Neuronal stem cell (in vitro differentiated cells): ENCODE measurements at places on chromosomes 5 and 9.

- DNase-seq, result peak; percentile 14
Measured at GRCh38 chr9:1743121-1743960, 271.8 kb upstream of the SMARCA2 start.

DNA sequence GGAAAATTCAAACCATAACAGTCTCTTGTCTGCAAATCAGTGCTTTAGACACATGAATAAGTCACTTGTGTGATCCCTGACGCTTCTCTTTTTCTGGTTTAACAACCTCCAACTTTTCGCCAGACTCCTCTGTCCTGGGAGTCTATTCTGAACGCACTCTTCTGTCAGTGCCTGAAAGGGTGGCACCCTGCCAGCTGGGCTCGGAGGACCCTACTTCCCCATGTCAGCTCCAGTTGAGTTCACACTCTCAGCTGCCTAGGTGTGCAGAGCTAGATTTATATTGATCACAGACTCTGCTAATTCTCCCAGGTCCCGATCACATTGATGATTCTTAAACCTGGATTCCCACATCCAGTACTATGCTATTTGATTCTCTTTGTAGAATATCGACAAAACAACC, 649.1 kb downstream of the BNC2 start:
- DNase-seq, result no peak

DNA sequence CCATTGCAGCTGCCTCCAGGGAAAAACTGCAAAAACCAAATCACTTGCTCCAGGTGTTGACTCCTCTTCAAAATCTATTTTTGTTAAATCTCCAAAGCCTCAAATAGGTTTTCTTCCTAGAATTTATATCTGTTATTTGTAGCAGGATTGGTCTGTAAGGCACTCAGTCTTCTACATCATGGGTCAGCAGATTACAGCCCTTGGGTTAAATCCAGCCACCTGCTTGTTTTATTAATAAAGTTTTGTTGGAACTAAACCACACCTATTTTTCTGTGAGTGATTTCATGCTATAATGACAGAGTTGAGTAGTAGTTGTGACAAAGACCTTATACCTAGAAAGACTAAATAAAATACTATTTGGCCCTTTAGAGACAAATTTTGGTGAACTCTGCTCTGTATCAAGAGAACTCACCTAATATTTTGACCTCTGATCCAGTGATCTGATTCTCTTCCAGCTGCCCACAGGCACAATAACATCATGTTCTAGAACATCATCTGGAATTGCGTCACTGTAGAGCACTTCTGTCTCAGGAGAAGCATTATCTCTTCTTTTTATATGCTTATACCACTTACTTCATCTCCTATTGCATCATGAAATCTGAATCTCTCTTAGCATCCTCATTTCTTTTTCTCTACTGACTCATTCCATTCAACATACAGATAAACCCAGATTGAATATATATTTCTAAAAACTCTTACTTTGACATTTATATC, 130.1 kb downstream of the RPS23 start:
- no peak for DNase-seq

DNA sequence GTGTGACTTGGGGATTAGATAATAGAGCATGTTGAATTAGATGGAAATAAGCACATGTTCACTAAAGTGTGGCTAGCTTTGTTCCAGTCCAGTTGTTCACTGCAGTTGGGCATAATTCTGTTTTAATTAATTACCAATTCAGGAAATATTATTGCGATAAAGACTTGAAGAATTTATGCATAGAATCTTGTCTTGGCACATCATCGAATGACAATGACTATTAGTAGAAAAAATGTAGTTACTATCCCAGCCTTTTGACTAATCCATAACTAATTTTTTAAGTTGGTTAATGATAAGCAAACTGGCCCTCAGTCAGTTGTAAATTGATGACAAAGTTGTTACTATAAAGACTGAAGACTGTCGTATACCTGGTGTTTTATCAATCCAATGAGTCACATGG, 10.5 kb downstream of the LNPEP start:
- DNase-seq, result no peak

DNA sequence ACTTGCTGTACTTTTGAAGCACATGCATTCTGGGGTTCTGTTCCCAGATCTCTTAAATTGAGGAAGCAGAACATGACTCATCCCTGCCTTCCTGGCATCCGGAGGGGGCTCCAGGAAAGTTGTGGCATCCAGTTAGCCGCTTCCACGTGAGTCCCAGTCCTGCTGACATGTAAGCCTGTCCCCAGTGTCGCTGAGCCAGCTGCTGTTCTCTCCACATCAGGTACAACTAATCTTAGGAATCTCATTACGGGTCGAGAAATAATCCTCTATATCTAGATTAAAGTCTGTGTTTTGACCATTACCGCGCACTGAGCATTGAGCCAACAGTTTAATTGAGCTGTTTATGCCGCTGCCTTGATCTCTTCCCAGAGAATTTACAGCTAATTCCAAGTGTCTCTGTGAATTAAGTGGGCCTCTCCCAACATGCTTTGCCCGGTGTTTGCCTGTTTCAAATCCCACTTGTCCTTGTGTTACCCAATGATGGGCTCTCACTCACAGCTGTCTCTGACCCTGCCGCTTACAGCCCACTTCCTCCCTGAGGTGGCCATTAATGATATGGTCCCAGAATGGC, 10.5 kb upstream of the SHB start:
- no peak for DNase-seq

GRCh38 chr9:96317335-96317980, 15.5 kb upstream of the HSD17B3 start:
- peak; percentile 65 for DNase-seq

- DNase-seq, result peak; percentile 51
Measured at GRCh38 chr5:133353741-133354140, 258.6 kb downstream of the FSTL4 start.
